ENCODE measurements at places on chromosomes 6 and 20.

DNA sequence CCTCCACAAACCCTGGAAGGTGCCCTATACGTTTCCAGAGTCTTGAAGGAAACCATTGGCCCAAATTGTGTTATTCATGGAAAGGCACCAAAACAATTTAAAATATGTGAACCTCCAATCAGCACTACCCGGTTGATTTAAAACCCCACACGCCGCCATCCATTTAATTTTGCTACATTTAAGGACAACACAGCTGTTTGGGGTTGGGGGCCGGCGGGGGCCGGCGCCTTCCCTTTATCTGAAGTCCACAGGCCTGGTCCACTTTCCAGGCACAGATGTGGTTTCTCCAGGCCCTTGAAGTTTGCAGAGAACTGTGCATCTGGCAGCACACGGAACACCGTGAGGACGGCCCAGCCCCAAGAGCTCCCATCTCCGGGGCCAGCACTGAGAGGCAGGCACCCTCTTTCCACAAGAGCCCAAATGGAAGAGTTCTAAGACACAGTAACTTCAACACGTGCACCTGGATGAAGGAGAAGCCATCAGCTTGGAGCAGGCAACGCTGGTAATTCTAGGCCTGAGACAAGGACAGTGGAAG is 16.8 kb upstream of the FRMD1 start:
- no peak for DNase-seq

GRCh38 chr6:47769982-47770381 is 11.8 kb upstream of the OPN5 start:
- DNase-seq: no peak

DNA sequence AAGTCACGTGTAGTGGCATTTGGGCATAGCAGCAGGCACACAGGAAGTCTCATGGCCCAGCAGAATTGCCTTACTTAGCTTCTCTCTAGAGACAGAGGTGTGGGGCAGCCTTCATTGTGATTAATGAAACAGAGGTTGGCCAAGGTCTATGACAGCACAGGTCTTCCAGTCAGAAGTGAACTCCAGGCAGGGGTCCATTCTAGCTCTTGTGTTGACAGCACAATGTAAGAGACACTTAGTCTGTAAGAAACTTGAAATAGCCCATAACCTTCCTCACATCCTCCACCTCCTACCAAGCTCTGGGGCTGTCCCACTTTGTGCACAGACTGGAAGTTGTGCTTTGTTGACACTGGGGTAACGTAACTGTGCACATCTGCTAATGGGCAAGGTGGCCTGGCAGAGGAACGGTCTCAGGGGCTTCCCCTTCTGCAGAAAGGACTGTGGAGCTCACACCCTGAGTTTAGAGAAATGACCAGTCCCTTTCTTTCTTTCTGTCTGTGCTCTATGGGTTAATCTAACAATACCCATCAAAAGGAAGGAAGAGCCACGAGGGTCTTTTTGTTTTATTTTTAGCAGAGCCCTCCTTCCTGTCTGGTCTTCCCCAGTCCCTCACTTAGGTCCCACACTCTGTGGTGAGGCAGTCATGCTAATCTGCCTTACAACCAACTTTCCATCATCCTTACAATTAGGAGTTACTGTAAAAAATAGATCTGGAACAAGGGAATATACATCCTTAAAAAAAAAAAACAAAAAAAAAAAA is 35.6 kb upstream of the TAGAP start:
- no peak for DNase-seq

DNA sequence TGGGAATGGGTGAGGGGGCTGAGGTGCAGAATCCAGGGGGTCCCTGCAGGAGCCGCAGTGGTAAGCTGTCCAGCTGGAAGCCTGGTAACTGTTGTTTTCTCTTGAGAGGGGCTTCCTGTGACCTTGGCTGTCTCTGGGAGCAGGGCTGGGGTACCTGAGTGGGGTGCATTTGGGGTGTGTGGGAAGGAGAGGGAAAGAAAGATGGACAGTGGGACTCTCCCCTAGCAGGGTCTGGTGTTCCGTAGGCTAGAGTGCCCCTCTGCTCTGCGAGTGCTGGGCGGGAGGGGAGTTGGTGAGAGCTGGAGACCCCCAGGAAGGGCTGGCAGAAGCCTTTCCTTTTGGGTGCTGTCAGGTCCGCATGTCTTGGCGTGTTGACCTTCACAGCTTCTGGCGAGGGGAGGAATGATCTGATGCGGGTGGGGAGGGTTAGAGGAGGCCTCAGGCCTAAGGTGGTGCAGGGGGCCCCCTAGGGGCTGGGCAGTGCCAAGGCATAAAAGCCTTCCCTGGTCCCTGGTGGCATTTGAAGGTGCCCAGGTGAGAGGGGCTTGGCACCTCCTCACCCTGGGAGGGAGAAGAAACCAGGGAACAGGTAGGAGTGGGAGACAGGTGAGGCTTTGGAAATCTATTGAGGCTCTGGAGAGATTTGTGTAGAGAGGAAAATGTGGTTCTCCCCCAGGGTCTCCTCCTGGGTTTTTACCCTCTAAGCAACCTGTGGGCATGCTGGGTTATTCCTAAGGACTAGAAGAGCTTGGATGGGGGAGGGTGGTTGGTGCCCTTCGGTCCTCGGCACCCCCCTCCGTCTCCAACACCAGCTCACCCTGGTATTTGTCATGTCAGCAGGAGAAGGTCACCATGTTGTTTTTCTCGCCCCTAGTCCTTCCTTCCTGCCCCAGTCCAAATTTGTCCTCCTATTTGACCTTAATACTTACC is 3.3 kb downstream of the VEGFA start:
- DNase-seq: no peak

GRCh38 chr6:71124340-71124739 is 164.3 kb upstream of the OGFRL1 start:
- no peak for DNase-seq

- no peak for DNase-seq
Observed at GRCh38 chr20:50144362-50144761, 9.2 kb downstream of the PEDS1 start.

DNA sequence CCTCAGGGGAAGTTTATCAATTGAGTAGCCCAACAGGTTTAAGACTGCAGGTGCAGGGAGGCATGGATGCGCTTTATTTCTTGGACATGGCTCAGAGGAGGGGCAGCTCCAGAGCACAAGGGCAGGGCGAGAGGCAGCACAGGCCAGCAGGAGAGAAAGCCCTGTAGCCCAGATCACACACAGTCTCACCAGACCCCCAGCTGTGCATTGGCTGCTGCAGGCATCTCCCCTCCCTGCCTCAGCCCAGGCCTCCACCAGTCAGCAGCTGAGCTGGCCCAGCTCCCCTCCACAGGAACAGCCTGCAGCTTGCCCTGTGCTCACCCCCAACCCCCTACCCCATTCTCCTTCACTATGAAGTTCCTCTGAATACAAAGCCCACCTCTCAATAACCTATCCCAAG is 24.7 kb downstream of the MRPL14 start:
- no peak for DNase-seq

- DNase-seq: no peak
Observed at GRCh38 chr20:9867196-9867980, 28.5 kb upstream of the PAK5 start.

- no peak for DNase-seq
Observed at GRCh38 chr6:54185885-54186284, 74.6 kb downstream of the MLIP start.

- no peak for DNase-seq
Observed at GRCh38 chr6:166408936-166409755, 26.4 kb upstream of the MPC1 start.

GRCh38 chr6:68400396-68400795 is 234.7 kb upstream of the ADGRB3 start:
- DNase-seq: no peak

- no peak for DNase-seq
Observed at GRCh38 chr20:54566031-54566688, 90.8 kb downstream of the DOK5 start.

DNA sequence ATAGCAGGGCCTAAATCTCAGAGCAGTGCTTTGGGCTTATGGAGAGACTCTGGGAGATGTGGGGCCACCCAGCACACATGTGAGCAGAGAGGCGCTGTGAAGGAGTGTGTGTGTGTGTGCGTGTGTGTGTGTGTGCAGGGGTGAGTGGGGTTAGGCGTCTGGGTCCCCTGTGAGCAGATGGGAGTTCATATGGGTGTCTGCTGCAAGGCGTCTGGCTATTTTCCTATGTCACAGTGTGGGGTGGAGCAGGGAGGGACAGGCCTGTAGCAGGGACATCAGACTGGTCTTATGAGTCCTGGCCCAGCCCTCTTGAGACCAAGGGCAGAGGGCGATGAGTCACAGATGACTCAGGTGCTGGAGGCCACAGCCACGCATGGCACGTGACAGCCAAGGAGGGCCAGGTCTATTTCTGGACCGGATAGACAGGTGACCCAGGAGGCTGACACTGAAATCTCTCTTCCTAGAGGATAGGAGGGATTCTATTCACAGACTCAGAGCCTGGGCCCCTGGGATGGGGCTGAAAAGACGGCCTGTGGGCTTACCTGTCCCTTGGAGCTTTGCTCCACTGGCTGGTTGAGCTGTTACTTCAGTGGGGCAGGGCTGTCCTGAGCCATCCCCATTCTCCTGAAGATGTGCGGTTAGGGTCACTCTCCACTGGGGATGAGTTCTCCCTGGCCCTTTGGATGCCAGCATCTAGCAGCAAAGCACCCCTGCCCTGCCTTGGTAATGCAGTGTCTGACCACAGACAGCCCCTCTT is 28.9 kb downstream of the VEGFA start:
- no peak for DNase-seq

DNA sequence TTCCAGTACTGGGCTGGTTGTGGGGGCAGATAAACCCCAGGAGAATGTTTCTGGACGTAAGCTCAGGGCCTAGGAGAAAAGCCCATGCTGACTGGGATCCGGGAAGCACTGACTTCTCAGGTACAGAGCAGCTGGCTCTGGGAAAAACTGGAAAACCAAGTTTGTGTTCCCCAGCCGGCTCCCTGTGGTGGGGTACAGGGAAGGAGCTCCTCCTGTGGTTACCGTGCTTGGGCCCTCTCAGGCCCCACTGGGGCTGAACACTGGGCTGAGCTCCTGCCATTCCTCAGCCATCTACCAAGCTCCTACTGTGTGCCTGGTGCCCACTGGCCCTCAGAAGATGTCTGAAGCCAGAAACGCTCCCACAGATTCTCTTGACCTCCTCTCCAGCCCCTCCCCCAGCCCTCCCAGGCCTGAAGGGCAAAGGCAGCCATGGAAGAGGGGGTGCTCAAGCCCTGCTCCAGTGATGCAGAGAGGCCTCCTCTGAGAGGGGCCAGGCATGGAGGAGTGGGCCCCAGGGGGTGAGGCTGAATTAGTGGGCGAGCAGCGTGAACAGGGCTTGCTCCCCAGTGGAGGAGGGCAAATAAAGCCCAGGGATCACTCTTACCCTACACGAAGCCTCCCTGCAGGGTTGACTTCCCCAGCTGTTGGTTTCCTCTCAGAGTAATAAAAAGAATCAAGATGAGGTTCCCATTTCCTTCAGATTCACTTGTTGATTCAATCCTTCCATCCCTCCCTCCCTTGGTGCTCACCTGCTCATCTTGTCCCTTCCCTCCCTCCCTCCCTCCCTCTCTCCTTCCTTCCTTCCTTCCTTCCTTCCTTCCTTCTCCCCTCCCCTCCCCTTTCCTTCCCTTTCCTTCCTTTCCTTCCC is 100.0 kb downstream of the VEGFA start:
- no peak for DNase-seq

- DNase-seq: no peak
Observed at GRCh38 chr20:37386505-37387251, 40.7 kb downstream of the SRC start.

- DNase-seq: no peak
Observed at GRCh38 chr6:35428421-35429149, 23.6 kb upstream of the FANCE start.

- no peak for DNase-seq
Observed at GRCh38 chr6:17869010-17869752, 118.3 kb downstream of the KIF13A start.

Data from NCI-H1092 (cell line).